ENCODE measurements at places on chromosomes 16 and 17. TPM values are rescaled to one million over a fixed set of nuclear protein-coding genes. Genes with fewer than 3 reads are reported as not detected.

Gene MFAP4
- 20.2 TPM for total RNA-seq

Gene CRYBA1
- total RNA-seq: not detected

Gene CIBAR2
- not detected for total RNA-seq

Gene EMP2
- total RNA-seq: 6.8 TPM

Gene GAS7
- 22.2 TPM for total RNA-seq

Gene PYCARD
- 126 TPM for total RNA-seq

Gene CTRL
- total RNA-seq: 0.27 TPM
